NCI-H2029 (cell line): ENCODE measurements at places on chromosomes 7 and 10.
A peak's percentile ranks its signal among the peaks of the same experiment; 100 is the strongest.

DNA sequence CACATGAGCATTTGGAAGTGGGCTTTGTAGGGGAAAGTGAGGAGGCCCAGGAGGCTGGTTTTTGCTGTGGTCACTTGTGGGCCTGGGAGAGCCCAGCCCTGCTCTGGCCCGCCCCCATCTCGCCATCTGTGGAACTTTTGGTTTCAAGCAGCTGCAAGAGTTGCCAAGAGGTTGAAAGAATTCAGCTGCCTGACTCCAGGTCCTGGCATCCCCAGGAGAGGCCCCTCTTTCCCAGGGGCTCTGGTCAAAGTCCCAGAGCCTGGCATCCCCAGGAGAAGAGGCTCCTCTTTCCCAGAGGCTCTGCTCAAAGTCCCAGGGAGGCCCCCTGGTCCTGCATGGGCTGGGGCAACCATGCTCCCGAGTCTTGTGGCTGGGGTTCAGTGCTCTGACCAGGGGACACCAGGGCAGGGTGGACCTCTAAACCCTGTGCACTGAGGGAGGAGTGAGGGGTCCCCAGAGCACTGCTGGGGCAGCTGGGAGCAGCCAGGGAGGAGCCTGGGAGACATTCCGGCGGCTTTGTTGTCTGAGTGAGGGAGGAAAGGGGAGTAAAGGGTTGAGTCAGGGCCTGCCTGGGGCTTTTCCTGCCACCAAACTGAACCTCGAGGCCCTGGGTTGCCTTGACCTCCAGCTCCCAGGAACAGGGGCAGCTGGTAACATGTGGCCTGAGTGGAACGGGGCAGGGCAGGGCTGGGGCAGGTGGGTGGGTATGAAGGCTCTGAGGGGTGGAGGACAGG, 27.7 kb upstream of the CSGALNACT2 start:
- no peak for DNase-seq

- DNase-seq, result peak; percentile 45
Observed at GRCh38 chr10:91389636-91390512, 20.3 kb upstream of the HECTD2 start.

DNA sequence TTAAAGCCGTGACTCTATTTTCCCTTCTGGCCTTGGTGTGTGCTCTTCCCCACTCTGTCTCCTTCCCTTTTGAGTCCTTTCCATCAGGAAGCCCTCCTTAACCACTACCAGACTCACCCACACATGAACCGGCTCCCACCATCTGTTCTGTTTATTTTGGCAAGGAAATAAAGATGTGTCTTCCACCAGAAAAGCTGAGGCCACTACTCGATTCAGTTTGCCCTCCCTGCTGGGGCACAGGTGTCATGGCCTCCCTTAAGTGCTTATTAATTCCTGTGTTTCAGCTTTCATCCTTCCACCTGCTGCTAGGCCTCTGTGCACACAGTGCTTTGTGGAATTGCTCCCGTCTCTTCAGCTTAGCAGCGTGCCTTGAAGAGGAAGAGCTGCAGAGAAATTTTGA, 16.7 kb downstream of the POR start:
- peak; percentile 77 for DNase-seq

DNA sequence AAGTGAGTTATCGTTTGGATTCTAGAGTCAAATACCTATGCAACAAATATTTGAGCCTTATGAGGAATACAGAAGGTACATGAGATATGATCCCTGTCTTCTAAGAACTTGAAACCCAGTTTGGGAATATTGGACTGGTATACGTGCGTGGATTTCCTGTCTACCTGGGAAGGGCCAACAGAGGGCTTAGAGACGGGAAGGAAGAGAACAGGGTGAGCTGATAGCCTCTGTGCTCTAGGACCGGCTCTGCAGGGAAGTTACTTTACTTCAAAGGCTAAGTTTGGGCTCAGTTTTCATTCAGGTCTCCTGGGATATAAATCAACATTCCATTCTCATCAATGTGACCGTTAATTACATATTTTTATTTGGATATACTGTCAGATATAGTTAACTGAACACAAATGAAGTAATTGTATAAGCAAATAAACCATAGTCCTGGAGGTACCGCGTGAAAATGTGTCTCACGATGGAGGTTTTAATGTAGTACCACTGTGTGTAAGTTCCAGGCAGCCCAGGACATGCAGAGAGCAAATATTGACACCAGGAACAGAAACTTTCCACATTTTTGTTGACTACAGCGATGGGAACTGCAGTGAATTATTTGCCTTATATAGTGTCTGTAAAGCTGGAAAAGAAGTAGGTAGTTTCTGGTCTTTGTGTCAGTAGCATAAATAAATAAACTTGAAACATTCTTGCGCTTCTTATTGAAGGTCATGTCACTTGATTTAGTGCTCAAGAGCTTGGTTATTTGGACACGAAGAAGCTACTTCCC, 8.6 kb downstream of the CHST12 start:
- no peak for DNase-seq

DNA sequence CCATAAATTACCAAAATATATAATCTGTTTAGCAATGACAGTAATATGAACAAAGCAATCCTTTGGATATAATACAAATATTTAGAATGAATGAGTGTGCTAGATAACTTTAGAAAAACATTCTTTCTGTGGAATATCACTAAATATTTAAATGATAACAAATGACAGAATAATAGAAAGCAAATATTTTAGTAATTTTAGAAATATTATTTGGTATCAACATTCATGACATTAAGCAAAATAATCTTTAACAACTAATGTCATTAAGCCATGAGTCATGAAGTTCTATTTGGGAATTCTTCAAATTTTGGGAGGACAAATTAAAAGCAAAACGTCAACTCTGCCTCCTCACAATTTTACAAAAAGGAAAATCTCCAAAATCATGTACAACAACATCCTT, 844.8 kb upstream of the LRRN3 start:
- no peak for DNase-seq

- DNase-seq, result peak; percentile 99
Observed at GRCh38 chr7:151552352-151553028, 32.8 kb upstream of the RHEB start.

DNA sequence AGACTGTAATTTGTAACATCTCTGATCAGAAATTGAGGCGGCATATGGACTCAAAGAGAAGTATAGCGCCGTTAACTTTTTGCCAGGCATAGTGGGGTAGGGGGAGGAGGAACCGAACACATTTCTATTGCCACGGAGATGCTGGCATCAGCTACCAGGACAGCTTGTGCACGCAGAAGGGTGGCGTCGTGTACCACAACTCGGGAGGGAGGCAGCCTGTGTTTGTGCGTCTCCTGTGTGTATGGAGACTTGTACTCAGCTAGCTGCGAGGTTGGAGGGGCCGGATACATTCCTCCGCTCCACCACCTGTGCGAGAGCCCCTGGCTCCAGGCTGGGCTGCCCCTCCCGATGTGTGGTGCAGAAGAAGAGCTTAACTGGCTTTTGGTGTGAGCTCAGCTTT, 634.8 kb downstream of the TYW1 start:
- no peak for DNase-seq

DNA sequence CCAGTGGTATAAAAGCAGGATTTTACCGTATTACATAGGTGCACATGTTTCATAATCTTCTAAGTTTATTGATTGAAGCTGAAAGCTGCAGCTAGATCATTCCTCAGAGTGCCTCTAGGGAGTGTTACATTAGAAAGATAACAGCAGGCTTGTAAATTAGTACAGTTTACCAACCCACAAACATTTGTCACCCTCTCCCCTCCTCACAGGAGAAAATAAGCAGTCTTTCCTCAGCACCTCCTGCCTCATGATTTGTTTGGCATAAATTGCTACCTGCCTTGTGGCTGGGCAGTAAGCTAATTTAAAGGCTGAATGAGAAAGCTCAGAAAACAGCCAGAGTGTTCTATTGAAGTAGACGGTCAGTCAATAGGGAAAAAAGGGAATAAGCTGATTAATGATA, 74.2 kb downstream of the NXPH1 start:
- DNase-seq, result no peak

GRCh38 chr10:122089311-122090017, 100.5 kb downstream of the TACC2 start:
- no peak for DNase-seq

GRCh38 chr7:92834507-92835260, 1.7 kb downstream of the CDK6 start:
- DNase-seq, result no peak

GRCh38 chr10:3623746-3624145, 161.3 kb downstream of the KLF6 start:
- no peak for DNase-seq

GRCh38 chr7:53603461-53603860, 568.0 kb downstream of the POM121L12 start:
- no peak for DNase-seq

- no peak for DNase-seq
Observed at GRCh38 chr7:139543801-139544603, 20.5 kb downstream of the CLEC2L start.

- DNase-seq, result no peak
Observed at GRCh38 chr10:51029172-51029641, 45.1 kb upstream of the PRKG1 start.

DNA sequence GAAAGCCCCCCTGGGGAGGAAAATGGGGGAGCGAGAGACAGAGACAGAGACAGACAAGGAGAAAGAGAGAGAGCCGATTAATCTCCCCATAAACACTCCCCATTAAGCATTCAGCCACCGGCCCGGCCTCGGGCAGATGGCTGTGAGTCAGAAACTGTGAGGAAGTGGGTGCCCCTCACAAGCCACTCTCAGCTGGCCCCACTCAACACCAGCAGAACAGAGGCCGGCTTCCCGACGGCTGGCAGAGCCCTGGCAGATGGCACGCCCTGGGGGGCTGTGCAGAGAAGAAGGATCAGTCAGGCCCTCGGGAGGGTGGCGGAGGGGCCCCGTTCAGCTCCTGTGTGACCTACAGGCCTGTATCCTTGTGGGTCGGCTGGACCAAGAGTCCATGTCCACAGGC, 41.2 kb downstream of the CAMK2B start:
- DNase-seq, result no peak

DNA sequence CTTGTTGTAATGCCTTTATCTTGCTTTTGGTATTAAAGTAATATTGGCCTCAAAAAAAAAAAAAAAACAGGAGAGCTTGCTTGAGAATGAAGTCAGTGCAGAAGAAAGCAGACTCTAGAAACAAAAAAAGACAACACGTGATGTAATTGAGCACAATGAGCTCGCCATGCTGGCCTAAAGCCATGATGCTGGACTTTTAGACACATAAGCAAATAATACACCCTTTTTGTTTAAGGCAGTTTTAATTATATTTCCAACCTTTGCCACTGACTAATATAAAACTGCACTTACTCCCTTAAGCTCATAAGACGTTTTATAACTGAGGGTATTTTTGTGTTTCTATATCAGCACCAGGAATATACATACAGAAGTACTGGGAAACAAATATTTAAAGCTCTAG, 798.3 kb downstream of the KCNMA1 start:
- peak; percentile 3 for DNase-seq

- no peak for DNase-seq
Observed at GRCh38 chr7:2728316-2729030, 40.5 kb downstream of the AMZ1 start.

GRCh38 chr10:126130271-126130710, 233.9 kb downstream of the FANK1 start:
- no peak for DNase-seq

GRCh38 chr10:89531359-89531758, 4.0 kb downstream of the SLC16A12 start:
- no peak for DNase-seq

DNA sequence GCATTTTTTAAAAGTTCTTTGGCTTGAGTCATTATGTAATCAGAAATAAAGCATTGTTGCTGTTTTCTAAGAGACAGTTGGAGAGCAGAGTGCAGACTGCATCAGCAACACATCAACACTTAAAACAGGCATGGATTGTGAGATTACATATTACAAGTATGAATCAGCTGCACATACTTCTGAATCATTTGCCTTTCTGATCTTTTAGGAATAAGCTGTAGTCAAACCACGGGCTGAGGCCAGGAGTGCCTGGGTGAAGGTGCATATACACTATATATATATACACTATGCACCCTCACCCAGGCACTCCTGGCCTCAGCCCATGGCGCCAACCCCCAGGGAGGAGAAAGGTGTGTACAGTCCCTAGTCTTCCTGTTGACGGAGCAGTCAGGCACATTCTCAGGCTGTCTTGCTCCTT, 52.4 kb upstream of the DLX6 start:
- no peak for DNase-seq

DNA sequence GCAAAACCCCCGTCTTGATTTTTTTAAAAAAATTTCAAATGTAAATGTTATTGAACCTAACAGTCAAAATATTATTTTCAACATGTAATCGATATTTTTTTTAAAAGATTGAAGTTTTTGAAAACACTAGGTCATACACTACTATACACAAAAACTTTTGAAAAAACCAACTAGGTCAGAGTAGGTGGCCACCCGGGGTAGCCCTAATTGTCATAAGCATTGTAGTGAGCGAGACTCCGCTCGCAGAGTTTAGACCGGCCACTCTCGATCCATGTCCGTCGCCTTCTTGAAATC, 417 bp downstream of the RFC2 start:
- no peak for DNase-seq

- no peak for DNase-seq
Observed at GRCh38 chr10:133438711-133439273, 14.4 kb upstream of the SPRN start.

DNA sequence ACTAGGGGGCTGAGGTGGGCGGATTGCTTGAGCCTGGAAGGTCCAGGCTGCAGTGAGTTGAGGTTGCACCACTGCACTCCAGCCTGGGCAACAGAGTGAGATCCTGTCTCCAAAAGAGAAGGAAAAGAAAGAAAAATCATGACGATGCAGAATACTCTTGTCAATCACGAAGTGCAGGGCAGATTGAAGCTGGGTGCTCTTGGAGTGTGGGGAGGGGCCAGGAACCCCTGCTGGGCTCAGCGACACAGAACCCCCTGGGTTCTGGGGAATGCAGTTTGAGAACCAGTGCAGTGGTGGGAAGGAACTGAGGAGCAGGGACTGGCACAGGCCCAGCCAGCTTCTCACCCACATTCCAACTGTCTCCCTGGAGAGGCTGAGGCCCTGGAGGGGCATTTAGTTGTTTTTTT, 10.8 kb upstream of the INTS1 start:
- DNase-seq, result no peak

DNA sequence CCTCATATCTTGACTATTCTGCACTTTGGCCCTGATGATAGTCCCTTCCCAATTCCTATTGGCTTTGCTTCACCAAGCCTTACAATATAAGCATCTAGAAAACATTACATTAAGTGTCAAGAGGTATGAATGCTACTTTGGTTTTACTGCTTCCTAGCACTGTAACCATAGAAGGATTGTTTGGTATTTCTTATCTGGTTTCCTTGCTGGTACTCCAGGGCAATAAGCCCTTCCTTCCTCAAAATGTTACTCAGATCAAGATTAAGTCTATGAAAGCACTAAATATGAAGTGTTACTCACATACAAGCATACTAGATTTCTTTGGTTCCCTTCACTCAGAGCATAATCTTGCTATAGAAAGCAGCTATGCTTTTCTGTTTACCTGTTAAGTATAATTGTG, 492.5 kb downstream of the ETV1 start:
- no peak for DNase-seq

DNA sequence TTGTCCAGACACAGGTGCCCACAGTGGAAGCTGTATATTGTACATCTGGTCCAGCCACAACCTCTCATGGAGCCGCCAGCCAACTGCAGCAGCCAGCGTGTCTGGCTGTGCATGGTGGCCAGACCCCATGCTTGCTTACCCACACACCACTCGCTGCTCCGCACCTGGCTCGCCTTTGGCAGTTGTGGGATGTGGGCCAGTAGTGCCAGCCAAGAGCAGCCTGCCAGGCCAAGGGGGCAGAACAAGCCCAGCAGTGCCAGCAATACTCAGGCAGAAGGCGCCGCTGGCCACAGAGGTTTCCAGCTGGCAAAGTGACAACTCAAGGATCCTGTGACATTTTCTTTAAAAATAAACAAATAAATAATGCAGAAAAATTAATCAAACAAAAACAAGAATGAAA, 11.7 kb upstream of the TMEM243 start:
- DNase-seq, result peak; percentile 77
